ENCODE measurements at places on chromosomes 1 and 21.

- no peak for DNase-seq
Observed at GRCh38 chr1:46451948-46452930, 37.4 kb upstream of the DMBX1 start.

DNA sequence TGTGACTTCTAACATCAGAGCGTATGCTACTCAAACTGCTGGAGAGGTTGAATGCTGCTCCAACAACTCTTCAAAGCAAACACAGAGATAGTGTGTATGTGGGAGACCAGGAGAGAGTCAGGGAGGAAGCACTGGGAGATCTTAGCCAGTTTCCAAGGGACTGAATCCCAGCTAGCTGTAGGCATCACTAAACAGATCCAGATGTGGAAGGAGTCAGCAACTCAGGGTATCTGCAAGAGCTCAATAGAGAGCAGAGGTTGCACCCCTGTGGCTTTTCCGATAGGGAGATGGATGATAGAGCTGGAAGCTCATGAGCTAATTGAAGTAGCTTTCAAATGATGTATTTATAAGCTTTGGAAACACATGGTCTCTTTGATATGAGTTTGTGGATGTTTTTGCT is 168.9 kb upstream of the HOOK1 start:
- DNase-seq, result no peak

GRCh38 chr1:225737161-225737560 is 40.5 kb upstream of the SRP9 start:
- no peak for DNase-seq

GRCh38 chr1:50779801-50780200 is 180.3 kb downstream of the FAF1 start:
- no peak for DNase-seq

- no peak for DNase-seq
Observed at GRCh38 chr1:11107599-11107998, 7.9 kb upstream of the EXOSC10 start.

- no peak for DNase-seq
Observed at GRCh38 chr1:226892524-226892875, 22.1 kb downstream of the PSEN2 start.

DNA sequence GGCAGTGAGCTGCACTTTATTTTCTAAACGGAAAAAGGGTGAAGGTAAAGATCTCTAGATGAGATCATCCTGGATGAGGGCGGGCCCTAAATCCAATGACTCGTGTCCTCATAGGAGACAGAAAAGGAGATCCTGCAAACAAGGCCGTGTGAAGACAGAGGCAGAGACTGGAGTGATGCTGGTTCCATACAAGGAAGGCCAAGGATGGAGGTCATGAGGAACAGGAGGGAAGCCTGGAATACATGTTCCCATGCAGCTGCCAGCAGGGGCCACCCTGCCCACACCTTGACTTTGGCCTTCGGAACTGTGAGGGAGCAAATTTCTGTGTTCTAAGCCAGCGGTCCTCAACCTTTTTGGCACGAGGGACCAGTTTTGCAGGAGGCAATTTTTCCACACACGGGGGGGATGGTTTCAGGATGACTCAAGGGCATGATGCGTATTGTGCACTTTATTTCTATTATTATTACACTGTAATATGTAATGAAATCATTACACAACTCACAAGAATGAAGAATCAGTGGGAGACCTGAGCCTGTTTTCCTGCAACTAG is 94.3 kb downstream of the PSMG1 start:
- DNase-seq, result peak; percentile 36

DNA sequence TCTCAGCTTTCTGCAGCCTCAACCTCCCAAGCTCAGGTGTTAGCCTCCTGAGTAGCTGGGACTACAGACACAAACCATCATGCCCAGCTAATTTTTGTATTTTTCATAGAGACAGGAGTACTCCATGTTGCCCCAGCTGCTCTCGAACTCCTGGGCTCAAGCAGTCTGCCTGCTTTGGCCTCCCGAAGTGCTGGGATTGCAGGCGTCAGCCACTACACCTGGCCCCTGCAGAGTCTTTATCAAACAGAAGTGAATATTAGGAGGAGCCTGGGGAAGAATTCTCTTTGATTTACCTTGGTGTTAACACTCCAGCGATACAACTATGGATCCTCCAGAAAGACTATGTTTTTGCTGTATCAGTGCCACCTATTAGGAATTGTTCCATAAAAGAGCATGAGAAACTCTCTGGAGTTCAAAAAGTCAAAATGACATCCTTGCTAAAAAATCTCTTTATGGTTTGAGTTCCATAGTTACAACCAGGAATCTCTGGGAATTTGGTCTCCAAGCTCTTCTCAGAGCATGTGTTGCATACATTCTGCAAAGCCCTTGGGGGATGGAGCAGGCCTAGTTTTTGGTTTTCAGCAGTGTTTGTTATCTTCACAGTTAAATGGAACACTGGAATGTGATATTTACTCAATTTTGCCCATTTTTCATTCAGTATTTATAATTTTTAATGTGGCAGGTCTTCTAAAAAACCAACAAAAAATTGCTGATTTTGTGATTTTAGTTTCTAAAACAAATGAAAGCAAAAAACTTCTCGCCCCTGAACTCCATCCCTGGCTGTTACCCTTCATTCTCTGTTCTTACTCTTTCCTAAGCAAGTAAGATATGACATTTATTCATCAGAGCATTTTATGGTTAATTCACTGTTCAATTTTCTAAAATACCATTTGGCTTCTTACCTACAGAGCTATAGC is 77.3 kb downstream of the OLFML2B start:
- no peak for DNase-seq

DNA sequence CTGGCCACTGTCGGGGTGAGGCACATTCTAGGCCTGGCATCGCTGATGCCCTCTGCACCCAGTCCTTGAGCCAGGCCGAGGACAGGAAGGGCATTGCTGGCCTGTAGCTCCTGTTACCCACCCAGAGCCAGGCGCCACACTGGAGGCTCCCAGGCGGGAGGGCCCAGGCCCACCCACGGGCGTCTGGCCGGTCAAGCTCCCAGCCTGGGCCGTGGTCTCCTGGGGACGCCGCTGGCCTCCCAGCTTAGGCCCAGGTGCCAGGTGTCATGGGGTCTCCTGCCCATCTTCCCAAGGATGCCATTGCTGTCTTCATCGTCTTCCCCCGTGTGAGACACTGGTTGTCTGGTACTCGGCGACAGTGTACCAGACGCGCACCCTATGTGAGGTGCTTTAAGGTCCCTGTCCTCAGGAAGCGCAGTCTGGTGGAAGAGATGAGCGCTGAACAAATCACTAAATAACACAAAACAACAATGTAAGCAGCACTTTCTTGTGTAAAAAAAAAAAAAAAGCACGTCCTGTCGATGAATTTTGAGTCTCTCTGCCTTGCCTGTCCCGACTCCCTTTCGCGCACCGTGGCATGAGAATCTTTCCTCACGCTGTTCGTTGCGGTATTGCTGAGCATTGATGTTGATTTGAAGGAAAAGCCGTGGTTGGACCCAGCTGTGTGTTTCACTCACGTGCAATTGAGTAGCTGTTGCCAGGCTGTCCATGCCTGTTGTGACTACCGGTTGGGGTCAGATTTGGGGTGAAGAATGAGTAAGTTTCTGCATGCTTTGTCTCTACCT is 27.0 kb upstream of the TRAPPC10 start:
- DNase-seq, result no peak

- DNase-seq, result peak; percentile 48
Observed at GRCh38 chr1:165050246-165050645, 306.3 kb downstream of the LMX1A start.

- DNase-seq, result peak; percentile 51
Observed at GRCh38 chr1:231663211-231663792, 36.7 kb downstream of the DISC1 start.

DNA sequence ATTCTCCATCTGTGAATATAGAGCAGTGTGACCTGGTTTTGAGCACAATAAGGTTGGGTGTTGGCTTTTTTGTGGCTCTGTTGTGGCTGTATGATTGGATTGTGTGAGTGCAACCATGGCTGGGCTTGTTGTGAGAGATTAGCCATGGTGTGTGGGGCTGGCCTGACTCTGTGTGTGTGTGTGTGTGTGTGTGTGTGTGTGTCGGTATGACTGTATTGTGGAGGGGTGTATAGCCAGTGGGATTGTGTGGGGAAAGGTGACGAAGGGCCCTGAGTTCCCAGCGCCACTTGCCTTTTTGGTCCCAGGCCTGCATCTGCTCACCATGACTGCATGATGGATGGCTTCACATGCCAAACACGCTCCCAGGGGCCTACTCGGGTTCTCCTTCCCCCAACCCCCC is 5.9 kb upstream of the SLC6A9 start:
- DNase-seq, result no peak

- DNase-seq, result no peak
Observed at GRCh38 chr1:161037661-161038522, 872 bp downstream of the TSTD1 start.

DNA sequence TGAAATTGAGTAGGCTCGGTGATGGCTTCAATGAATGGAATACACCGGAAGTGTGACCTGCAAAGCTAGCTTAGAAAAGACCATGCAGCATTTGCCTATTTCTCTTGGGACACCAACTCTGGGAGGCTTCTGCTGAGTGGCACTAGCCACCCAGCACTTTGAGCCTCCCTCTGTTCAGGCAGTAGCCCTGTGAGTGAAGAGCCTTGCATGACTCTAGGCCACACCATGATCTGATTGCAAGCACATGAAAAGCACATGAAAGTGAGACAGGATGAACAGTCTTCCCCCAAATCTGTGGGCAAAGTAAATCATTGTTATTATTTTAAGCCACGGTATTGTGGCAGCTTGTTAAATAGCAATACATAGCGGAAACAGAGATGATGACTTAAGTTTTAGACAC is 2.8 kb downstream of the CD48 start:
- no peak for DNase-seq

DNA sequence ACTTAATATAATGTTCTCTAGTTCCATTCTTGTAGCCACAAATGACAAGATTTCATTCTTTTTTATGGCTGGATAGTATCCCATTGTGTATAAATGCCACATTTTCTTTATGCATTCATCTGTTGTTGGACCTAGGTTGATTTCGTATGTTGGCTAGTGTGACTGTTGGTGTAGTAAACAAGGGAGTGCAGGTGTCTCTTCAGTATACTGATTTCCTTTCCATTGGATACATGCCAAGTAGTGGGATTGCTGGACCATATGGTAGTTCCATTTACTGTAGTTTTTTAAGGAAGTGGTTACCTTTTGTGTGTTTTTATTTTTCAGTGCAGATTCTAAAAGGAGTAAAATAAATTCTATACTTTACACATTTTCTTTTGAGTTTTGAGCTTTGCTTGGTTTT is 5.7 kb downstream of the PARK7 start:
- DNase-seq, result no peak

- peak; percentile 72 for DNase-seq
Observed at GRCh38 chr1:154999571-155000410, 2.8 kb upstream of the ZBTB7B start.

- DNase-seq, result peak; percentile 87
Observed at GRCh38 chr1:36224537-36225282, 467 bp downstream of the THRAP3 start.

GRCh38 chr1:69172003-69173000 is 395.4 kb upstream of the LRRC7 start:
- DNase-seq, result no peak

DNA sequence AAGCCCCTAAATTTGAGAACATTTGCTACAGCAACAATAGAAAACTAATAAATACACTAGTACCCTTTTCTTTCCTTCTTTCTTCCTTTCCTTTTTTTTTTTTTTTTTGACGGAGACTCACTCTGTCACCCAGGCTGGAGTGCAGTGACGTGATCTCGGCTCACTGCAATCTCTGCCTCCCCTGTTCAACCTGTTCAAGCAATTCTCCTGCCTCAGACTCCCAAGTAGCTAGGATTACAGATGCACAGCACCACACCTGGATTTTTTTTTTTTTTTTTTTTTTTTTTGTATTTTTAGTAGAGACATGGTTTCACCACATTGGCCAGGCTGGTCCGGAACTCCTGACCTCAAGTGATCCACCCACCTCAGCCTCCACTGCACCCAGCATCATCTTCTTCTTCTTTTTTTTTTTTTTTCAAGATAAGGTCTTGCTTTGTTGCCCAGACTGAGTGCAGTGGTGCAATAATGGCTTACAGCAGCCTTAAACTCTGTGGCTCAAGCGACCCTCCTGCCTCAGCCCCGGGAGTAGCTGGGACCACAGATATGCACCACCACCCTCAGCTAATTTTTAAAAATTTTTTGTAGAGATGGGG is 19.6 kb upstream of the CBR3 start:
- no peak for DNase-seq

DNA sequence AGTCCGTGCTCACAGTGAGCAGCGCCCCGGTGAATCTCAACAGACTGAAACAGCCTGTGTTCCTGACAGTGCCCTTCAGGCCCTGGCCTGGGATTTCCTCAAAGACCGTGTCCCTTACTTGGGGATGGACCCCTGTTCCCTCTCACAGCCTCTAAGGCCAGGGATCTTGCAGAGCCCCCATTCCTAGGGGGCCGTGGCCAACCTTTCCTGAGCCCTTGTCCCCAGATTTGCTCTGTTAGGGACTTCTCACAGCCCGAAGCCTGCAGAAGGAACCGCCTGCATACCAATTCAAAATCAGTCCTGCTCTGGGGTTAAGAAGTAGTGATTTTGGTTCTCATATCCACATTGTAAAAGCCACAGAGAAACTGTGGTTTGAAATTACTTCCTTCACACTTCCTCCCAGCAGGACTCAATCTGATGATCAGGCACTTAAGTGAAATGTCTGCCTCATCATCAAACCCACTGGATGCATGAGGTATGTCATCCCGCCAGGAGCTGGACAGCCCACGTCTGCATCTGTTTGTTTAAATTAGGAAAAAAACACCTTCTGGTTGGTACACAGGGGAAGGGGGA is 14.9 kb downstream of the ABCA4 start:
- DNase-seq, result no peak

Measured in SW480 (cell line).